Activated CD4-positive, alpha-beta memory T cell treated with anti-CD3 and anti-CD28 coated beads for 36 hours (primary cell): ENCODE measurements at places on chromosomes 7 and 10. TPM values are rescaled to one million over a fixed set of nuclear protein-coding genes. Genes with fewer than 3 reads are reported as not detected.

MEIG1 gene
- total RNA-seq: 0.95 TPM

PEX1 gene
- 17.0 TPM for total RNA-seq

ECD gene
- total RNA-seq: 37.7 TPM

NXPH1 gene
- total RNA-seq: not detected

CD36 gene
- total RNA-seq: not detected

DNAJB12 gene
- total RNA-seq: 19.8 TPM

SEMA3D gene
- total RNA-seq: not detected

SP4 gene
- 19.0 TPM for total RNA-seq

PDE1C gene
- not detected for total RNA-seq

RFC2 gene
- 81.1 TPM for total RNA-seq

COL28A1 gene
- total RNA-seq: not detected

CACUL1 gene
- 24.0 TPM for total RNA-seq

ZMIZ2 gene
- 92.3 TPM for total RNA-seq

HOXA11 gene
- not detected for total RNA-seq

PIK3CG gene
- total RNA-seq: 11.3 TPM

STEAP4 gene
- total RNA-seq: not detected

RAB19 gene
- 13.3 TPM for total RNA-seq

AGR2 gene
- total RNA-seq: not detected

SFTPA1 gene
- total RNA-seq: not detected

ABCB1 gene
- 4.7 TPM for total RNA-seq

PDZD7 gene
- total RNA-seq: 0.31 TPM

THSD7A gene
- total RNA-seq: not detected

FANK1 gene
- total RNA-seq: 0.50 TPM

SAMD9L gene
- 19.8 TPM for total RNA-seq

CALML3 gene
- total RNA-seq: not detected

NUTM2B gene
- total RNA-seq: 0.45 TPM

PTPRN2 gene
- 0.51 TPM for total RNA-seq

OTUD1 gene
- total RNA-seq: 11.6 TPM

TDRD1 gene
- total RNA-seq: 0.90 TPM

SAP25 gene
- 11.4 TPM for total RNA-seq

PPP1R3C gene
- total RNA-seq: 0.07 TPM

TUBAL3 gene
- total RNA-seq: not detected

FAM237B gene
- total RNA-seq: not detected

HABP2 gene
- total RNA-seq: not detected

C7orf57 gene
- total RNA-seq: 0.71 TPM

RNF148 gene
- not detected for total RNA-seq

KIF11 gene
- 57.3 TPM for total RNA-seq

STEAP1 gene
- total RNA-seq: 0.41 TPM

CCDC6 gene
- 51.5 TPM for total RNA-seq

ORAI2 gene
- 28.7 TPM for total RNA-seq

FBXL13 gene
- total RNA-seq: 0.45 TPM

TMEM273 gene
- 106 TPM for total RNA-seq

CYP3A4 gene
- not detected for total RNA-seq

SRPK2 gene
- 39.1 TPM for total RNA-seq

PPP1R17 gene
- not detected for total RNA-seq

ANKRD61 gene
- total RNA-seq: 0.17 TPM

SH2B2 gene
- 4.7 TPM for total RNA-seq

TYW1B gene
- 2.9 TPM for total RNA-seq

C10orf105 gene
- total RNA-seq: 0.63 TPM

IKZF1 gene
- total RNA-seq: 216 TPM

RBP4 gene
- not detected for total RNA-seq

MACC1 gene
- total RNA-seq: 0.10 TPM

HTR7 gene
- total RNA-seq: not detected
